H9 (cell line): ENCODE measurements at places on chromosomes 4 and X. TPM values are rescaled to one million over a fixed set of nuclear protein-coding genes. Genes with fewer than 3 reads are reported as not detected.

- no peak for DNase-seq
Observed at GRCh38 chr4:76108467-76109181, 34.1 kb downstream of the ART3 start.

DNA sequence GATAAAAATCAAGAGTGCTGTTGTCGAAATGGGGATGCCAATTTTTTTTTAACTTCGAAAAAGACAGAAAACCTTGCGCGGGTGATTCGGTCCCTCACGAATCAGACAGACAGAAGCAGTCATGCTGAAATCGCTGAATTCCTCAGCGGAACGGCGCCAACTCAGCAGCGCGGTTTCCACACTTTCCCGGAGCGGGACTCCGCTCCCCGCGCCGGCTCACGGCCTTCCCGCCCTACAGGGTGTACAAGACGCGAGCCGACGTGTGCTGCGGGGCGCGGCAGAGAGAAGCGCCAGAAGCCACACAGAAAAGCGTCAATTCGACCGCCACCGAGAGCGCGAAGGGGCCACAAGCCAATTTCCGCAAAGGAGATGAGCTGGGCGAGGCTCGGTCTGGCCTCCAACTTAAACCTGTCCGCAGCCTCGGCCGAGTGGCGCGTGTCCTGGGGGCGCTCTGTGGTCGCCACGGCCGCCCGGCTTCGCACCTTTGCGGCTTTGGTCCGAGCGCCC lies 1.3 kb downstream of the NEXMIF start:
- DNase-seq, result no peak

DNA sequence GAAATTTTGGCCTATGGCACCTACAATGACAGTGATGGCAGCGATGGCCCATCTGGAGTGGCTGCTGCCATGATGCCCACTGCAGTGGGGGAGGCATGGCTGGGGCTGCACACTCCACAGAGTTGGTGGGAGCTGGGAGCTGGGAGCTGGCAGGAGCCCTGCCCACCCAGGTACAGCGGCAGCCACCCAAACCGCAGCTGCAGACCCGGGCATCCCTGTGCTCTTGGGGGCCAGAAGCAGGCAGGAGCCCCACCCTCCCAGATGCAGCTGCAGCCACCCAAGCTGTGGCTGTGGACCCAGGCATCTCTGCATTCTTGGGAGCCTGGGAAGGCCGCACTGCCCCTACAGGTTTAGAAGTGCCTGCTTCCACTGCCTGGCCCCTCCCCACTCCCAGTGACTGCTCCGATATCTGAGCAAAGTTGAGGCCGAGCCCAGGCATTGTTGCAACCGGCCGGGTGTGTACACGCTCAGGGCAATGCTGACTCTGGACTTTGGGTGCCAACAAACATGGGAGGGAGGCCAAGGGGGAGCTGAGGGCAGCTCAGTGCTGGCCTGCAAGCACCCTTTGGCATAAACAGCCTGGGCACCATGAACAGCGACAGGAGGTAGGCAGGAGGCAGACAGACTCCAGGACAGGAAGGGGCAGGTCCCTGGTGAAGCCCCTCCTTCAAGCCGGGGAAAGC lies 82.8 kb downstream of the PPP4R3C start:
- no peak for DNase-seq

The CRMP1 gene
- total RNA-seq, result 71.6 and 73.1 TPM in 2 replicates
